ENCODE measurements at places on chromosomes 6 and 20.

- no peak for DNase-seq
Observed at GRCh38 chr20:60263725-60264709, 305.8 kb downstream of the CDH26 start.

DNA sequence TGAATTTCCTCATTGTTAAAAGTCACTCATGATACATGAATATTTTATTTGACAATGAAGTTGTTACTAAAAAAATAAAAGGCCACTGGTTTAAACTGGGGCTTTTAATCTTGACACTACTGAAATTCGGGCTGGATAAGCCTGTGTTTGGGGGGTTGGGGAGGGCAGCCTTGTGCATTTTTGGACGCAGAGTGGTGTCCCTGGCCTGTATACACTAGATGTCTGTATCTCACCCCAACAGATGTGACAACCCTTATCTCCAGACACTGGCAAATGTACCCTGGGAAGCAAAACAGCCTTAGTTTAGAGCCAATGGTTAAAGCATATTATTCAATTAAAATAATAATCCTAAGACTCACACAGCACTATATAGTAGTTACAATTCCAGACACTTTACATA lies 24.8 kb downstream of the MAN1A1 start:
- DNase-seq, result no peak

GRCh38 chr20:63873477-63873971 lies 8.5 kb downstream of the TPD52L2 start:
- DNase-seq, result peak; percentile 87

- DNase-seq, result no peak
Observed at GRCh38 chr6:15077961-15078360, 167.9 kb upstream of the JARID2 start.

- DNase-seq, result no peak
Observed at GRCh38 chr6:120764312-120764711, 570.0 kb downstream of the TBC1D32 start.

GRCh38 chr6:158539413-158539812 lies 20.5 kb upstream of the TMEM181 start:
- DNase-seq, result no peak

DNA sequence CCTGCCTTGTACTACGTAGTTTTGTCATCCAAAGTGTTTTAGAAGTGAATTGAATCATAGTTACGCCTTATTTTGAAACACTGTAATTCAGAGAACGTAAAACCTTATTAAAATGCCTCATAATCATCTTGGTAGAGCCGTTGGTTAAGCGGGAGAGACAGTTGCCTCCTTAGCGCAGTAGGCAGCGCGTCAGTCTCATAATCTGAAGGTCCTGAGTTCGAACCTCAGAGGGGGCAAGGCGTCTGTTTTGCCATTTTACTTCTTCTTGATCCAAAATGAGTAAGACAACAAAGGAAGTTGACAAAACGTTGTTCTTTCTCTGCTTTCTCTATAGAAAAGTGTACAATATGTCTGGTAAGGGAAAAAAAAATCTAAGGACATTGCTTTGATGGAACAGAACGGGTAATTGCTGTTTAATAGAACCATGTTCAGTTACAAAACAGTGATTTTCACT lies 20.7 kb upstream of the TRIM27 start:
- no peak for DNase-seq

DNA sequence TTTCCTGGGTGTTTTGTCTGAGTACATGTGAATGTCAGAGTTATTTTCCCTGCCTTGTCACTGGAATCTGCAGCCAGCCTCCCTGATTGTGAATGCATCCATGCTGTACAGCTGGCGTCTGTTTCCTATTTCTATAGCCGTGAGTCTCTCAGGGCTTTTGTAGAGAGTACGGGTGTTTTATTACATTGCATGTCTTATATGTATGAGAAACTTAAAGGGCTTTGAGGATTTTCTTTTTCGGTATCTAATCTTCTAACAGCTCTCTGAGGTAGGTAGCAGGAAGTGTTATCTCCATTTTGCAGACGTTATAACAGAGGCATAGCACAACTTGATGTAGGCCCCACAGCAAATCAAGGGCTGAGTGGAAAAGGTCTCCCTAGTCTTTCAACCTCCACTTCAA lies 272.9 kb downstream of the PRL start:
- DNase-seq, result no peak

GRCh38 chr6:56160489-56160888 lies 86.9 kb downstream of the COL21A1 start:
- DNase-seq, result no peak

- no peak for DNase-seq
Observed at GRCh38 chr20:44133424-44133823, 53.6 kb downstream of the JPH2 start.

- DNase-seq, result no peak
Observed at GRCh38 chr20:5580940-5581708, 169.1 kb upstream of the SHLD1 start.

GRCh38 chr6:157050537-157051265 lies 272.6 kb downstream of the TMEM242 start:
- DNase-seq, result no peak

DNA sequence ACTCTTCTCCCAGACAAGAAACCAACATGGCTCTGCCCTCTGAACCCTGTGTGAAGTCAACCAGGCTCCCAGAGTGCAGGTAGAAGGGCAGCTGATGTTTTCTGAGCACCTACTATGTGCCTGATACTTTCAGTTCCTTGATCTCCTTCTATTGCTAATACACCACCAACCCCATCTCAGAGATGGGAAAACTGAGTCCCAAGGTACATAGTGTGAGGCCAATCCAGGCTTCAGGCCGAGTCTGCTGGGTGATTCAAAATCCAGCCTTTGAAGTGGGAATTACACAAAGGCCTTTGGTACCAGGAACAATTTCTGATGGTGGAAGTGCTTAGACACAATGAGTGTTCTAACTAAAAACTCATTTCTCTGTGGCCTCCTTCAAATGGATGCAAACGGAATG lies 96.3 kb downstream of the NFATC2 start:
- no peak for DNase-seq

GRCh38 chr6:127475135-127475822 lies 16.1 kb upstream of the KIAA0408 start:
- no peak for DNase-seq

GRCh38 chr6:51094271-51094670 lies 275.6 kb downstream of the TFAP2B start:
- no peak for DNase-seq

Measured in pulmonary artery endothelial cell (primary cell).